ENCODE measurements at places on chromosomes 12 and 14. TPM values are rescaled to one million over a fixed set of nuclear protein-coding genes. Genes with fewer than 3 reads are reported as not detected.

YLPM1 gene
- total RNA-seq: 85.9 TPM

CFAP54 gene
- 0.44 TPM for total RNA-seq

NTS gene
- not detected for total RNA-seq

TMEM229B gene
- 3.3 TPM for total RNA-seq

NELL2 gene
- total RNA-seq: 0.10 TPM

PLEKHG3 gene
- 0.07 TPM for total RNA-seq

HOXC4 gene
- 4.8 TPM for total RNA-seq

WNT5B gene
- total RNA-seq: 0.69 TPM

CARMIL3 gene
- 3.9 TPM for total RNA-seq

STAC3 gene
- total RNA-seq: 5.5 TPM

PTCSC3 gene
- not detected for total RNA-seq

COPS7A gene
- total RNA-seq: 35.8 TPM

KRT77 gene
- total RNA-seq: not detected

SELPLG gene
- total RNA-seq: 1.8 TPM

DNA sequence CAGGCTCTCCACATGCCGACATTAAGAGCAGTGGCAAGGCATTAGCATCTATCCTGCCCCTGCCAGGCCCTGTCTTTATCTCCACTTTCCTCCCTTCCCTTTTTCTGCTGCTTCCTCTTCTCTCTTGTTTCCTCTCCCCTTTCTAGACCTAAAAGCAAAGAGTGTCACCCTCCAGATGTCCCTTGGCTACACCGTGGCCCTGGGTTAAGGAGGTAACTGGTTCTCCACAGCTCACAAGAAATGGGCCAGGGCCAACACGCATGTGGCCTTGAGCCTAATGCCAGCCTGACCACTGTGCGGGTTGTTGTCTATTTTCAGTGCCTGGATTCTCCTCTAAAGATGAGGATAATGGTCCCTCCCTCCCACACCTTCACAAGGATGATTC lies 41.7 kb upstream of the DDX11 start:
- H3K27ac ChIP-seq: no peak overlapping the region
- no peaks in the 10 kb centered on the region for H3K27me3 ChIP-seq
- H3K4me3 ChIP-seq: no peak overlapping the region
- no peaks in the 10 kb centered on the region for H3K36me3 ChIP-seq

- H3K4me3 ChIP-seq: no peak overlapping the region
- no peaks in the 10 kb centered on the region for H3K27me3 ChIP-seq
- no peaks in the 10 kb centered on the region for H3K36me3 ChIP-seq
- no peak overlapping the region for H3K27ac ChIP-seq
- no peak for DNase-seq
- H3K4me1 ChIP-seq: no peaks in the 10 kb centered on the region
Observed at GRCh38 chr14:30264161-30264560, 294.8 kb upstream of the G2E3 start.

GRCh38 chr12:124517260-124518050 lies 50.0 kb downstream of the NCOR2 start:
- H3K4me1 ChIP-seq: peaks cover 30% of the 10 kb centered on the region
- no peaks in the 10 kb centered on the region for H3K27me3 ChIP-seq
- DNase-seq: no peak

DNA sequence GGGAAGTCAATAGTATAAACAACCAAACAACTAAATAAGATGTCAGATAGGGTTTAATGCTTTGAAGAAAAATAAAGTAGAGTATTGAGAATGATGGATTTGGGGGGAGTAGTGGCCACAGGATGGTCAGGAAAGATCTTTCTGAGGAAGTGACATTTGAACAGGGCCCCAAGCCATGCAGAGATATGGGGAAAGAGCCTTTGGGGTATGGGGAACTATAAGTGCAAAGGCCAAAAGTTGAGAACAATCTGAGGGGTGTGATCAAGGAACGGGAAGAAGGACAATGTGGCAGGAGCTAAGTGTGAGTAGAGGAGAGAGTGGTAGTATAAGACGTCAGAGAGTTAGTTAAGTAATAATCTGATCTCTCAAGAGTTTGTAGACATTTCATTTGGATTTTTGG lies 1.3 kb downstream of the MRPS35 start:
- peak overlapping the region; percentile 99 for H3K4me3 ChIP-seq
- peaks cover 42% of the 10 kb centered on the region for H3K36me3 ChIP-seq
- no peak for DNase-seq
- peaks cover 29% of the 10 kb centered on the region for H3K4me1 ChIP-seq
- no peak overlapping the region for H3K27ac ChIP-seq

DNA sequence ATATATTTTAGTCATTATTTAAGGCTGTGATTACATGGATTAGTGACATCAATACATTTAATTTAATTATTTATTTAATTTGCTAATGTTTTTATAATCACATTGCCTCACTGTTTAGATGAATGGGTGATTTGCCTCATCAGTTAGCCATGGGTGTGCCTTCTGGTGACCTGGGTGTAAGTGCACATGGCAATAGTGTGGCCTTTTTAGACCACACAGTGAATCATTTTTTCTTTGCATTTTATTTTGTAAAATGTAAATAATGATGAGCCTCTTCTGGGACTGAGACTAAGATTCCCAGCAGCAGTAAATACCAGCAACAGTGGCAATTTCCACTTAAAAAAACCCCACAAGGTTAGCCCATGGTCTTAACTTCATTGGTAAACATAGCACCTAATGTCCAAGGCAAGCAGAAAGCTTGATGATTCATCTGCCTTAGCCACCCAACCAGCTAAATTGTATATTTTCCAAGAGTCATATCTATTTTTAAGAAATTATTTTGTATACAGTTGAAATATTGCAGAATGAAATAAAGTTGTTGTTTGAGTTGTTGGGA lies 235.9 kb upstream of the NOVA1 start:
- DNase-seq: no peak
- H3K36me3 ChIP-seq: no peaks in the 10 kb centered on the region
- H3K4me3 ChIP-seq: no peak overlapping the region
- H3K27me3 ChIP-seq: no peaks in the 10 kb centered on the region
- H3K4me1 ChIP-seq: no peaks in the 10 kb centered on the region

- peaks cover 2% of the 10 kb centered on the region for H3K27me3 ChIP-seq
- H3K4me1 ChIP-seq: no peaks in the 10 kb centered on the region
- H3K36me3 ChIP-seq: no peaks in the 10 kb centered on the region
- H3K27ac ChIP-seq: no peak overlapping the region
Observed at GRCh38 chr12:58458102-58458501, 462.2 kb downstream of the LRIG3 start.

- no peaks in the 10 kb centered on the region for H3K36me3 ChIP-seq
- no peak for DNase-seq
Observed at GRCh38 chr12:9883175-9883574, 1.9 kb downstream of the KLRF2 start.

- H3K4me1 ChIP-seq: peaks cover 32% of the 10 kb centered on the region
- H3K36me3 ChIP-seq: peaks cover 32% of the 10 kb centered on the region
- H3K4me3 ChIP-seq: no peak overlapping the region
- no peak overlapping the region for H3K27ac ChIP-seq
- DNase-seq: no peak
Observed at GRCh38 chr14:22892488-22892887, 9.5 kb downstream of the REM2 start.

DNA sequence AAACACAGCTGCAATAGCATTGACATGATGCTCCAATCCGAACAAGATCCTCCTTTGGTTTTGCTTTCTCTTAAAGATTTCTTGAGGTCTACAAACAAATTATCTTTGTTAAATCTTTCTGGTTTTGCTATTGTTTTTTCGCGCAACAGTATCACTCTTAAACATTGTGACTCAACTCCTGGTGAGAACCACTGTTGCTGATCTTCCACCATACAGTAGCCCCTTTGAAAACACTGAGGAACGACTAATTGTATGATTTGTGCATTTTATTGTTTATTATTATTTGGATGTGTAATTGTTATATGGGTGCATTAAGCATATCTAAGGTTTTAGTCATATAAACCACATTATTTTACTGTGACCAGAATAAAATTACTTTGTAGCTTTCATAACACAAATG lies 282.8 kb downstream of the EGLN3 start:
- no peak for DNase-seq
- no peak overlapping the region for H3K4me3 ChIP-seq
- H3K4me1 ChIP-seq: no peaks in the 10 kb centered on the region
- no peaks in the 10 kb centered on the region for H3K27me3 ChIP-seq

DNA sequence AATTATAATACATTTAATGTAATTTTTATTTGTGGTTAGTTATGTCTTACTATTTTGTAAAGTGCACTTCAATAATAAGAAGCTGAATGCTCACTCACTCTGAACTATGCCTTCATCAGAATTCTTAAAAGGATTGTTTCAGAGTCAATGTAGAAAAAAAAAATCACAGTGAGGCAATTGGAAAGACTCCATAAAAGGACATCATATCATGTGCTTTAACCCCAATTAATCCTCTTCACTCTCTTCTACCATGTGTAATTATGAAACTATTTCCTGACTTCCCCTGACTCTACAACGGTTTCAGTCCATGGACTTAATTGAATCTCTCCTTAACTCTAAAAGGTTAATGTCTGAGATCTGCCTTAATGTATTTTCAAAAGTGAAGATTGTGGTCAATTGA lies 250.4 kb upstream of the ALG10 start:
- no peaks in the 10 kb centered on the region for H3K4me1 ChIP-seq
- no peaks in the 10 kb centered on the region for H3K27me3 ChIP-seq
- no peak overlapping the region for H3K27ac ChIP-seq
- no peak overlapping the region for H3K4me3 ChIP-seq

DNA sequence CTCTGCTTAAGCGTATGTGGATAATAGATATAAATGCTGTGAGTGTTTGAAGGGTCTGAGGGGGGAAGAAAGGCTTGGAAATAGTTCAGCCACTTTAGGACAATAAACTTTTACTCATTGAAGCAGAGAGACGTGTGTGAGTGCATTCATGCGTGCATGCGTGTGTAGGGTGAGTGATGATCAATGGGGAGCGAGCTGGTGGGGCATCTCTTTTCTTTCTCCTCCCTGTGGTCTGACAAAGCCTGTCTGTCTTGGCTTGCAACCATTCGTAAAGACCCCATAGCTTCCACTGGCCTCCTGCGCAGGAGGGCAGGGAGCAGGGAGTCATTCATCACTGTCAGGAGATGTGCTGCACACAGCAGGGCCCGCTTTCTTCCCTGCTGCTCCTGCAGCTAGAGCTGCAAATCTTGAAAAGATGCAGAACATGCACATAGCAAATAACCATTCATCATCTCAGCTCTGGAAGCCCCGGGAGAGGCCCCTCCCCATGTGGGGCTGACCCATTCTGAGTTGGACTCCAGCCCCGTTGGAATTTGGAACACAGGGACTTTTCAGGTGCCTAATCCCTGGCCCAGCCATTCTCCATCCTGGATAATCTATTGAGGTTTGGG lies 223.2 kb downstream of the PPM1H start:
- H3K4me3 ChIP-seq: no peak overlapping the region
- H3K36me3 ChIP-seq: no peaks in the 10 kb centered on the region
- H3K4me1 ChIP-seq: no peaks in the 10 kb centered on the region
- no peak for DNase-seq

GRCh38 chr14:105765893-105766614 lies 239.7 kb downstream of the TMEM121 start:
- no peak for DNase-seq
- H3K27ac ChIP-seq: peak overlapping the region; percentile 30
- no peak overlapping the region for H3K4me3 ChIP-seq

DNA sequence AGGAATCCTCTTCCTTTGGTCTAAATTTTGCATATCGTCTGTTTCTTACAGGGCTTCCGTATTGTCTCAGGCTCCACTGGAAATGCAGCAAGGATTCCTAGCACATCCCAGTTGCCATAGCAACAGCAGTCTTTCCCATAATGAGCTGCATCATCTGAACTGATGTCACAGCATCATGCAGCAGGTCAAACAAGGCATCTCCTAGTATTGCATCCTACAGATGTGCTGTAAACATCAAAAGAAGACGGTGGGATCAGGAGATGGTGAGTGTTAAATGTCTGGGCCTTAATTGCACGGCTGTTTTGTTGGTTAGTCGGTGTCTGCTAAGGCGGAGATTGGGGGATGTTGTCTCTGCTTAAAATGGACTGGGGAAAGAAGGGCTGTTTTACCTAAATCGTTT lies at the start of gene AKAP6:
TSS of gene AKAP6 (plus strand) at position 153 of the 400 bp plus-strand sequence. CDS start 104,196 bp downstream, outside the sequence.
- no peak within 1 kb of the TSS for H3K4me3 ChIP-seq
- H3K27ac ChIP-seq: no peak within 1 kb of the TSS
- H3K36me3 ChIP-seq: no peaks in the 10 kb centered on the region

DNA sequence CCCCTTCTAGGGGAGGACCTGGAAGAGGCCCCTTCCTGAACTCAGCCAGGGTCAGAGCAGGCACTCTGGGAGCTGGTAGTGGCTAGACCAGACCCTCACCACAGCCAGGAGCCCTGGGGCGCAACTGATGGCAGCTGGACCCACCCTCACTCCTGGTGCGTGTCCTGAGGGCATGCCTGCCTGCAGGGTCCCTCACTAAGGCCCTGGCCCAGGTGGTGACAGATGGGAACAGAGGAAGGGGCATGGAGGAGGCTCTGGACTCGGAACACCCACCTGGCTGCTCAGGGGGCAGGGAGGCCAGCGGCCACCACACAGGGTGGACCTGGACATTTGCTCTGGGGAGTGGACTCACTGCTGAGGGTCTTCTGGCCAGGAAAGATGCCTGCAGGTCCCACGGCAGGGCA lies 342.2 kb upstream of the SFSWAP start:
- no peaks in the 10 kb centered on the region for H3K36me3 ChIP-seq
- no peaks in the 10 kb centered on the region for H3K4me1 ChIP-seq
- H3K27me3 ChIP-seq: peaks cover 3% of the 10 kb centered on the region
- H3K4me3 ChIP-seq: no peak overlapping the region

GRCh38 chr12:29750131-29750927 lies 33.4 kb downstream of the TMTC1 start:
- no peaks in the 10 kb centered on the region for H3K27me3 ChIP-seq
- no peak overlapping the region for H3K4me3 ChIP-seq
- no peaks in the 10 kb centered on the region for H3K4me1 ChIP-seq
- no peak for DNase-seq
- no peaks in the 10 kb centered on the region for H3K36me3 ChIP-seq
- no peak overlapping the region for H3K27ac ChIP-seq

DNA sequence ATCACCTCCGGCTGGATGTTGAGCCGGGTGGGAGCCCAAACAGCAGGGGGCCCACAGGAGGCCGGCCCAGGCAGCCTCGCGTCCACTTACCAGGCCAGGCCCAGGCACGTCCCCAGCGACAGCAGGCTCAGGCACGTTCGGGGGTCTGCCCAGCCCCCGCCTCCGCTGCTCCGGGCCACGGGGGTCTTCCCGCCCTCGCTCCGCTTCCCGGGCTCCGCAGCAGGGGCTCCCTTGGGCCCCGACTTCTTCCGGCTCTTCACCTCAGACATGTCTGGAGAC lies 216 bp downstream of the IKBIP start:
- H3K27ac ChIP-seq: peak overlapping the region; percentile 94
- DNase-seq: no peak
- peaks cover 20% of the 10 kb centered on the region for H3K36me3 ChIP-seq
- peaks cover 19% of the 10 kb centered on the region for H3K4me1 ChIP-seq
- peak overlapping the region; percentile 97 for H3K4me3 ChIP-seq

DNA sequence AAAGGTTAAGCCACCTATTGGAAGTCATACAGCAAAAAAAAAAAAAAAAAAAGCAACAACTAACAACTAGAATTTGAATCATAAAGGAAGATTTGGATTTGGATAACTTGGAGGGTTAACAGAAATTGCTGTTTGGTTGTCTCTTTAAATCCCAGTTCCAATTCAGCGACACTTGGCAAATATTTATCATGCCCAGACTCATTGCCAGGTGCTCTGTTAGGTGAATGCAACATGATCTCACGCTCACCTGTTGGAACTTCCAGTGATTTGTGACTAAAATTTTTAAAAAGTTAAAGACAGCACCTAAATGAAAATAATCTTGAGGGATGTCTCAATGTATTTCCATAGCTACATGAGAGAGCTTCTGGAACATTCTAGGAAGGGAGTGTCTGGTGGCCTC lies 103.7 kb downstream of the TBX3 start:
- no peak overlapping the region for H3K4me3 ChIP-seq
- no peak for DNase-seq
- H3K4me1 ChIP-seq: no peaks in the 10 kb centered on the region
- peaks cover 9% of the 10 kb centered on the region for H3K27me3 ChIP-seq
- H3K36me3 ChIP-seq: no peaks in the 10 kb centered on the region
